ENCODE measurements at places on chromosomes 13 and 19.

DNA sequence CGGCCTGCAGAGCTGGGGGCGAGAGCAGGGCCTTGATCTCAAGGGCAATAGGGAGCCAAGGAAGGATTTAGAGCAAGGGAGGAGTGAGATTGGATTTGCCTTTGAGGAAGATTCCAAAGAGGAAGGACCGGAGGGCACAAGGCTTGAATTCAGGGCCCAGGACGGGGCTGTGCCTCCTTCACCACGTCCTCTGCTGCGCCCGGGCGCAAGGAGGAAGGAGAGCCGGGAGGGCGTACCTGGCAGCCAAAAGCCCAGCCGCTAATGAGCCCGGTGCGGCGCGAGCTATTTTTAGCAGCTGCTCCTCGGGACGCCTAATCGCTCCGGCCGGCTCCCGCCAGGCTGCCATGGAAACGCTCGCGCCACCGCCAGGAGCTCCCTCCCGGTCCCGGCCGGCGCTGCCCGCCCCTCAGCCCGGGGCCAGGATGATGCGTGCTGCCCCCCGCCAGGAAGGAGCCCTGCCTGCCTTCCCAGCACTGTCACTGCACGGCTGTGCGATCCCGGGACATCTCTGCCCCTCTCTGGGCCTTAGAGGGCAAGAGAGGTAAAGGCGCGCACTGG, 31.3 kb downstream of the TINCR start:
- no peak for DNase-seq

DNA sequence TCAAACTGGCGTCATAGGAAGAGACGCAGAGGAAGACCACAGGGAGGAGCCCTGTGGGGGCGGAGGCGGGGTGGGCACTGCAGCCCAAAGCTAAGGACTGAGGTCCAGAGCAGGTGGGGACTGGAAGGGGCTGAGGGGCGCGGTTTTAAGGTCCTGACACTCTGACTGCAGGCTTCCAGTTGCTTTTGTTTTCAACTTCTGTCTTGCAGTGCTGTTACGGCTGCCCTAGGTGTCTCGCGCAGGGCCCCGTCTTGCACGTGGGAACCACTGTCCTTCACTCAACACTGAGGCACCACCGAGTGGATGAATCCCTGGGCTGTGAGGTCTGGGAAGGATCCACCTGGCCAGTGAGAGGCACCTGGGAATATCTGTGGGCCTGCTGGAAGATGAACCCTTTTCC, 76.0 kb downstream of the TEX29 start:
- DNase-seq, result no peak

DNA sequence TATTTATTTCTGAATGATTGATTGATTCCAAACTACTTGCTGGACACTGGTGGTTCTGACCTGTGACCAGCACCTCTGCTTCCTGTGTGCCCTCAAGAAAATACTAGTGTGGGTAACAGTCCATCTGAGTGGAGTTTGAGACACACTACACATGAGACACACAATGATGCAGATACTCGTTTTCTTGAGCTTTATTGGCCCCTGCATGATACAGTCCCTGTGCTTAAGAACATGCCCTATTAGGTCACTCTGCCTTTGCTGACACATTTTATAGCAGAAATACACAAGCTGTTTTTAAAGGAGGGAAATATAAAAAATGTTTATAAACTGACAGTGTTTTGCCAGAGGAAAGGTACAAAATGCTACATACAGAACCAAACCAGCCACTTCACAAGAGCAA, 126.9 kb downstream of the STK24 start:
- DNase-seq, result no peak

DNA sequence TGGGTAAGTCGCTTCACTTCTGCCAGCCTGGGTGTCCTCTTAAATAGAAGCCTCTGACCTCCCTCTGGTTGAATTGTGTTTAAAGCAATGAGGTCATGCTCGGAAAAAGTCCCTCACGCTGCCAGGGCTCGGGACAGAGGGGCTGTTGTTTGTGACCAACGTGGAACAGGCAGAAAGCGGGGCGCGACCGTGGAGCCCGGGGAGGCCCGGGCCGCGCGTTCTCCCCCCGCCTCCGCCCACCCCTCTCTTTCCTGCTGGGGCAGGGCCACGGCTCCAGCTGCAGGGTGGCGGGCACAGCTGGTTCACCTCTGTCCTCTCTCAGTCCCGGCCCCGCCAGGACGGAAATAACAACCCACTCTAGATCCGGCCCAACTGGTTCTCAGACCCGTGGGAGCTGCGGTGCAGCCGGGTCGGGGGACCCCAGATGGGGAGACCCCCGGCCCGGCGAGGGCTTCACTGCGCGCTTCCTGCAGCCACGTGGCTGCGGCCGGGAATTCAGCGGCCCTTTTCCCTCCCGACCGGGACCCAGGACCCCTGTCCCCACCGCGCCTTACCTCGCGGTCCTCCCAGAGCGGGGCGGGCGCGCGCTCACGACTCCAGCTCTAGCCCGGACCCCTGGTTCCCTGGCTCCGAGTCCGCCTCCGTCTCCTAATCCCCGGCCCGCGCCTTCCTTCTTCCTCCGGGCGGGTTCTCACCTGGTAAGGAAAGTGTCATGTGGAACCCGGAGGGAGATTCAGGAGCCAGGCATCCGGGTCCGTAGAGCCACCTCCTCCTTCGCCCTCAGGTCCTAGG, 1.9 kb downstream of the CDC42EP5 start:
- no peak for DNase-seq

DNA sequence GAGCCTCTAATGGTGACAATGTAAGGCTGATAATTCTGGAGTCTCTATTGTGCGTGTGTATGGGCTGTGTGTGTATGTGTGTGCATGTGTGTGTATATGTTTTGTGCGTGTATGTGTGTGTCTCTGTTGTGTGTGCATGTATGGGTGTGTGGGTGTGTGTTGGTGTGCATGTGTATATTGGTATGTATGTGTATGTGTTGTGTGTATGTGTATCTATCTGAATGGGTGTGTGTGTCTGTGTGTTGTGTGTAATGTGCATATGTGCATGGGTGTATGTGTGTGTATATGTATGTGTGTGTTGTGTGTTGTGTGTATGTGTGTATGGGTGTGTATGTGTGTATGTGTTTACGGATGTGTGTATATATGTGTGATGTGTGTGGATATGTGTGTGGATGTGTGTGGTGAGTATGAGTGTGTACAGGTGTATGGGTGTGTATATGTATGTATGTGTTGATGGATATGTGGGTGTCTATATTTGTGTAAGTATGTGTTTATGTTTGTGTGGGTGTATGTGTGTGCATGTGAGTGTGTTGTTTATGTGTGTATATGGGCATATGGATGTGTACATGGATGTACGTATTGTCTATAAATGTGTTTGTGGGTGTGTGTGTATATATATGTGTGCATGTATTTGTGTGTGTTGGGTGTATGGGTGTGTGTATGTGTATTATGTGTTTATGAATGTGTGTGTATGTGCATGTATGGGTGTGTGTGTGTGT, 366.7 kb downstream of the UQCRFS1 start:
- no peak for DNase-seq

GRCh38 chr19:55454787-55455243, 6.6 kb downstream of the ISOC2 start:
- DNase-seq, result peak; percentile 52

DNA sequence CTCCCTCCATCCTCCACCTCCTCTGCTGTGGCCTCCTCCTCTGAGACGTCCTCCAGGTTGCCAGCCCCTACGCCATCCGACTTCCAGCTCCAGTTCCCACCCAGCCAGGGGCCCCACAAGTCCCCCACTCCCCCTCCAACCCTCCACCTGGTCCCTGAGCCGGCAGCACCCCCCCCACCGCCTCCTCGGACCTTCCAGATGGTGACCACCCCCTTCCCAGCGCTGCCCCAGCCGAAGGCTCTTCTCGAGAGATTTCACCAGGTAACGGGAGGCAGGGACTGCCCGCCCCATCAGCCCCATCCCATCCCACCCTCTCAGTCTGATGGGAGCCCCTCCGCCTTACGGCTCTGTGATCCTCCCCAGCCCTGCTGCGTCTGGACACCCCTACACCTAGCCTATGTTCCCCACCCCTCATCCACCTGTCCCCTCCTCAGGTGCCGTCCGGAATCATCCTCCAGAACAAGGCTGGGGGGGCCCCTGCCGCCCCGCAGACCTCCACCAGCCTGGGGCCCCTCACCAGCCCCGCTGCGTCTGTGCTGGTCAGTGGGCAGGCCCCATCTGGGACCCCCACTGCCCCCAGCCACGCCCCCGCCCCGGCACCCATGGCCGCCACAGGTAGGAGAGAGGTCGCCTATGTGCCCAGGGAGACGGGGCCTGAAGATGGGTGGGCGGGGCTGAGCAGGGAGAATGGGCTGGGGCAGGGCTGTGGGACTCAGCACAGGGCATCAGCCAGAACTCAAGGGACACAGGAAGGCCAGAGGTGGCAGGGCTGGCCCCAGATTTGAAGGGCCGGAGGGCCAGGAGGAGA, 18.6 kb upstream of the EHD2 start:
- no peak for DNase-seq

Measured in activated CD4-positive, alpha-beta T cell treated with anti-CD3 and anti-CD28 coated beads, Interleukin-2, amount 50 U/mL, for 16 hours (primary cell).